Stimulated activated CD8-positive, alpha-beta memory T cell treated with anti-CD3 and anti-CD28 coated beads, Interleukin-15, amount 100 ng/mL, for 24 hours (primary cell): ENCODE measurements at places on chromosomes 2 and 18.

DNA sequence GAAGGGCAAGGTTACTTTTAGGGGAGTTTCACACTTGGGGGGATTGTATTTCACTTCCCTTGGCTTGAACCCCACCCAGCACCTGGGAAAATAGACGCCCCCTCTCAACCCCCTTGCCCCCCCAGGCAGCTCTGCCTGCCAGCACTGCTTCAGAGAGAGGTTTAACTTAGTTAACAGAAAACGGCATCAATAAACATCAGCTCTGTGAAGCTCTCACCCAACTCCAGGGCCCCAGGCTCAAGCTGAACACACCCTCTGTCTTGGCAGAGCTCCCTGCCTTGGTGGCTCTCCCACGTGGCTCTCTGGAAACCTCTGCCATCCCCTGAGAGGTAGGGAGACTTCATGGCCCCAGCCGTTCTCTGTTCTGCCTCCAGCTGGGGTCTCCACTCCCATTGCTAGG is 244.1 kb downstream of the ACKR3 start:
- DNase-seq, result no peak

GRCh38 chr18:79508565-79509535 is 113.1 kb downstream of the NFATC1 start:
- DNase-seq, result no peak

GRCh38 chr2:127172306-127172705 is 47.8 kb downstream of the CYP27C1 start:
- DNase-seq, result no peak

- no peak for DNase-seq
Measured at GRCh38 chr18:46301081-46301480, 196.9 kb downstream of the HAUS1 start.

- no peak for DNase-seq
Measured at GRCh38 chr2:103289105-103289725, 527.4 kb downstream of the TMEM182 start.

GRCh38 chr2:13334545-13334944 is 617.8 kb downstream of the TRIB2 start:
- DNase-seq, result no peak

DNA sequence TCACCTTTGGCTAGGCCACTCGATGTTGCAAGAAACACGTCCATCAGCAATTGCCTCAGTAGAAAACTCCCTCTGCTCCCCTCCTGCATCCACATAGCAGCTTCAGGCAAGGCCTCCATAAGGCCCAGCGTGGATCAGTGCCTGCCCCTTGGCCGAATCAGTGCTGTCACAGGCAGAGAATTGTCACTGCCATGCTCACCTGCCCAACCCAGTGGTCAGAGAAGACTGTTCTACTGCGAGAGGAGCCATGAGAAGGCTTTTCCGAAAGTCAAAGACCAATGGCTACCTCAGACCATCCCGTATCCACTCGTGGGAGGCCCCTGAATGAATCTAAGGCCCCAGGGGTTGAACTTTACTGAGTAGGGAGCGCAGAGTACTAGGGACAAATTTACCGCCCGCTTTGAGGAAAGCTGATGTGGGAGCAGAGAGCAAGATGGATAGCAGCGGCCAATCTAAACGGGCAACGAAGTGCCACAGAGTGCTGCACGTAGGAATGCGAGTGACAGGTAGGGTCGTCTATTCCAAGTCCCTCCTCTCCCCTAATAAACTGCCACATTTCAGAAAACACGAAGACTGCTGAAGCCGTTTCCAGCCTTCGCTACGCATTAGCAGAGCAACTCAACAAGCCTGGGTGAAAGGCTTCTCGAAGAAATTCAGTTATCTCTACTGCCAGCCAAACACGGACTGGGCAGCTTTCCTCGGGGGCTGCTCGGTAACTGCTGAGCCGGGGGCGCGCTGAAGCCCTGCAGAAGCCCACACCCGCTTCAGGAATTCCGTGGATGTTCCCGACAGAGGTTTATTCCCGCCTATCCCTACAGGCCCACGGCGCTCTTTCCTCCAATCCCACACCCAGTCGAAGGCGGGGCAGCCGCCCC is 968 bp upstream of the RALBP1 start:
- DNase-seq, result no peak

DNA sequence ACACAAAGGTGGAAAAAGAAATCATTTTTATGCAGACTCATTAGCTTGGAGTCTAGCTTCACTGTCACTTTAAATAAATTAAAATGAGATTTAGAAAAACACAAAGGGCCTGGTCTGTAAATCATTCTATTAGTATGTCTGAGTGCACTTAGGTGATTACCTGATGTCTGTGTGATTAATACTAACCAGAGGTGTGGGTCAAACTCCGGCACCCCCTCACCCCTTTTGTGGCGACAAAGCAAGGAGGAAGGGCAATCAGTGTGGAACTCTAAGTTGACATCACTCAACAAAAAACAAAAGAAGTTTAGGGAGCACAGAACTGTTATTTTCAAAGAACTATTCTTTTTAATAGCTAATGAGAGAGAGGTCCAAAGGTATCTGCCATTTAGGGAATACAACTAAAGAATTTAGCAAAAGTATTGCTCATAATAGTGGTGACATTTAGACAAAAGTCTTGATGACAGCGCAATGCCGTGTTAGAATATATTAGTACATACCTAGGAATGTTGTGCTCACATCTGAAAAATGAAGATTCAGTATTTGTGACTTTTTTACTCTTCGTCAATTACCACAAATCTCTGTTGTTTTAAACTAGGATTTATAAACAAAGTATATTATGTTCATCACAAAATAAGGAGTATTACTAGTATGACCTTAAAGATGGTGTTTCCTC is 66.3 kb downstream of the ZEB2 start:
- no peak for DNase-seq

GRCh38 chr2:173496746-173497145 is 142.1 kb downstream of the CDCA7 start:
- no peak for DNase-seq

GRCh38 chr2:108266218-108266617 is 22.5 kb upstream of the SULT1C2 start:
- no peak for DNase-seq

- no peak for DNase-seq
Measured at GRCh38 chr2:6008726-6009125, 316.5 kb downstream of the SOX11 start.

DNA sequence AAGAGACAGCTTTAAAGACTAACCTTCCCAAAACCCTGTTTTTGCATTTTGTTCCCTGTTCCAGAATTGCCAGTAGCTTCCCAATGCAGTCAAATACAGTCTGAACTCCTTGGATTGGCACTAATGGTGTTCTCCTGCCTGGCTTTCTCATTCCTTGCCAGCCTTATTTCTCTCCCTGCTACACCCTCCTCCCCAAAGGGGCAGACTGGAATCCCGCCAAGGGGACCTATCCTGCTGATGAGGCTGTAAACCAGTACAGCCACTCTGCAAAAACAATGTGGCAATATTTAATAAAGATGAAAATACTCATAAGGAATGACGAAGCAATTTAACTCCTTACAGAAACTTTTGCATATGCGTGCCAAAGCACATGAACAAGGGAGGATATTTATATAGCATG is 4.5 kb upstream of the SLC4A5 start:
- no peak for DNase-seq

DNA sequence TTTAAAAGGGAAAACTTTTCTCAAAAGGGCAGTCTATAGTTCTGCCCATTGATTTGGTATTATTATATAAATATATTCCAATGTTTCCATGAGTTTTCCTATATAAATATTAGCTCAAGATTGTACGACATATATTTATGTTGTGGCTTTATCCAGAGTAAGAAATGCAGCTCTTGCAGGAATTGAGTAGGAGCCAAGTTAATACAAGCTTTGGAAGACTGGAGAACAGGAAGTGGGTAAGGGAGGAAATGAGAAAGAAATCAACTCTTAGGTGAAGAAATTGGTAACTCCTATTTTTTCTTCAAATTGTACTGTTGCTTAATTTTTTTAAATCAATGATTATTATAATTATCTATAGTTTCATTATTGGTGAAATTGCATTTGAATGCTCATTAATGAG is 105.4 kb upstream of the FAM117B start:
- DNase-seq, result no peak

DNA sequence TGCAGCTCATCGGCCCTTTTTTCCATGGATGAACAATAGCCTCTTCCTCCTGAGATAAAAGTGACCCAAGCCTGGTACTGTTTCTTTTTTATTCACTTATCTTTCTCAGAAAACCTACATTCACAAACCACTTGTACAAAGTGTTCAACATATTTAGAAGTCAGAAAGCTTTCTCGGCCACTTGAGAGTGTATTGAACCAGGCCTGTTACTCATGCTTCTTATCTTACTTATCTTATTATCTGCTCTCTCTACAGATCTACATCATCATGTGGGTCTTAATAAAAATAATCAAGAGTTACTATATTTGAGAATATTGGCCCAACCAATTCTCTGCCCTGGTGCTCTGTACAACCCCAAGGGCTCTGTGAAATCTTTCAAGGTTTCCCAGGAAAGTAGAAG is 242.1 kb downstream of the MREG start:
- DNase-seq, result no peak

DNA sequence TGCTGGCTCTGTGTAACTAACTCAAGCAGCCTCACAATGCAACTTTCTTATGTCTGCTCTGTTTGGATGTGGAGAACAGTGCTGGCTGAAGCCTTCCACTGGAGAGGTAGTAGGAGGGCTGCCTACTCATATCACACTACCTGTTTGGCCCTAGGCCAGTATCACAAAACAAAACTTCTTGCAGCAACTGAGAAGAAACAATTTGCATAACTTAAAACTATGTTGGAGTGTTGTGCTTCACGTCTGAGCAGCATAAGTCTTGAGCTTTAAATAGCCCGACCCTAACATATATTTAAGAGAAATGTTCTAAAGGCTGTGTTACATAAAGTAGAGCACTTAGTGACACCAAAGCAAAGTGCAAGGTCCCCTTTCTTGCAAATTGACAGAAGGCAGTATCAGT is 204.9 kb upstream of the ACVR2A start:
- DNase-seq, result no peak

GRCh38 chr2:221480163-221480562 is 91.9 kb downstream of the EPHA4 start:
- no peak for DNase-seq

DNA sequence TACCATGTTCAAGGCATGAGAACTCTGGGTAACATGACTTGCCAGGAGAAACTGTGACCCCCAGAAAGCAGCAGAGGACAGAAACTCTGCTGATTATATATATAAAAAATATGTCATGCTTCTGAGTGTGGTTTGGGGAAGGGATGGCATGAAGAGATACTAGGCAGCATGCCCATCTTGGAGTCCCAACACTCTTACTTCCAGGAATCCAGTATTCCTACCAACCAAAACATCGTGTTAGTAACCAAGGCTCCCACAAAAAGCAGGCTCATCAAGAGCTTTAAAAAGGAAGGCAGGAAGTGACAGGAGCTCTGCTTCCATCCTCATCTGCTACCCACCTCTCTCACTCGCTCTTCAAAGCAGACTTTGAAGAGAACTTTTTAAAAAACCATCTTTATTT is 31.6 kb upstream of the TWIST2 start:
- DNase-seq, result no peak

- DNase-seq, result no peak
Measured at GRCh38 chr2:170201275-170201674, 23.3 kb downstream of the MYO3B start.

GRCh38 chr18:52907543-52908308 is 567.7 kb downstream of the DCC start:
- DNase-seq, result no peak

DNA sequence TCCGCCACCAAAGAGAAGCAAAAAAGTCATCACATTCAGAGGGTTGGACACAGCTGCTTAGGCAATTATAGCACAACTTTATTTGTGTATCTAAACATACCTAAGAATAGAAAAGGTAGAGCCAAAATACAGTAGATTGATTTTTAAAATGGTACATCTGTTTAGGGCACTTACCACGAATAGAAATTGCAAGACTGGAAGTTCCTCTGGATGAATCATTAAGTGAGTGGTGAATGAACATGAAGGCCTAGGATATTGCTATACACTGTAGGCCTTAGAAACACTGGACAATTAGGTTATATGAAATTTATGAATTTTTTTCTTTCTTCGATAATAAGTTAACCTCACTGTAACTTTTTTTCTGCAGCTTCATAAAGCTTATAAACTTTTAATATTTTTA is 687.0 kb downstream of the BCL11A start:
- no peak for DNase-seq

DNA sequence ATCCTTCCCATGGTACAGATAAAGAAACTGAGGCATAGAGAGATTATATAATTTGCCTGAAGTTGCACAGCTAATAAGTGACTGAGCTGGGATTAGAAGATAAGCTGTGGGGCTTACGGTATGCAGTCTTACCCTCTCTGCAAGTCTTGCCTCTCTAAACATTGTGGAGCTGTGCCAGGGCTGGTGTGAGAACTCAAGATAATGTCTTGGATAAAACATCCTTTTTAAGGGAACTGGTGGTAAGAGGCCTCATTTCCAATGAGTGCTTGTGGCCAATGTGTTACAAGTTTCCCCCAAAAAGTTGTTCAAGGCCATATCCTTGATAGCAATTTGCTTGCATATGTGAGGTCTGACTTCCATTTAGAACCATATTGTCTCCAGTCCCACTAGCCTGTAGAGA is 84.3 kb upstream of the ETAA1 start:
- no peak for DNase-seq

DNA sequence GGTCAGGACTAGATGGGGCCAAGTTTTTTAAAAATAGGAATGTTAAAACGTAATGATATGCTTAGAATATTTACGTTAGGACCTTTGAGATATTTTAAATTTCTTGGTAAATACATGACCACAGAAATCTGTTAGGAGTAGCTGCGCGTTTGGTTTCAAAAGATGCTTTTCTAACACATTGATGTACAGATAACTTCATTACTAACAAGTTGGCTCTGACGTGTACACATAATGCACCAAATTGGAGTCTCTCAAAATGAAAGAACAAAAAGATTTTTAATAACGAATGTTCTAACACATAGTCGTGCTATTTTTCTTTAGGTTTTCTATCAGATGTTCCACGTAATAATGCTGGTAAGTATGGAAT is 608 bp downstream of the PHOSPHO2 start:
- no peak for DNase-seq

GRCh38 chr2:226338825-226339224 is 460.8 kb downstream of the IRS1 start:
- no peak for DNase-seq

GRCh38 chr2:157837851-157838441 is 38.2 kb downstream of the ACVR1 start:
- no peak for DNase-seq

DNA sequence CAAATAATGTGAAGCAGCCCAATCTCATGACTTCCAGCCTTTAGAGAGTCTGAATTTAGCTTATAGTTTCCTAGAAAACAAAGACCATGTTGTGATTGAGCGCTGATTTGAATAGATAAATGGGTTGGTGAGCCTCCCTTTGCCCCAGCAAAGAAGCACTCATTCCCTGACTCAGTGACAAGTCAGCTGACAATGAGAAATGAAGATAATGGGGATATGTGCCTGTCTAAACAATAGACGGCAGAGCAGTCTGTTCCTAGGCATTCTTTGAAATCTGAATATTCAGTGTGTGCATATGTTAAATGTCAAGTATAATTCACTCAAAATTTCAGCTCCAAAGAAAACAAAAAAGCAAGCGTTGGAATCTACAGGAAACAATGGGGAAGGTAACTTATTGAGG is 34.8 kb upstream of the LINC00305 start:
- no peak for DNase-seq

GRCh38 chr2:39541011-39541930 is 104.2 kb upstream of the MAP4K3 start:
- no peak for DNase-seq

- no peak for DNase-seq
Measured at GRCh38 chr2:195051401-195051800, 605.6 kb upstream of the SLC39A10 start.
